Spinal cord (tissue), 10 donors: ENCODE measurements at places on chromosomes 1 and 21. TPM values are rescaled to one million over a fixed set of nuclear protein-coding genes. Genes with fewer than 3 reads are reported as not detected.

TTC22 gene
- polyA plus RNA-seq, result 2.0 TPM

DYRK3 gene
- polyA plus RNA-seq, result 8.3 TPM

KPRP gene
- not detected for polyA plus RNA-seq

CRNN gene
- not detected for polyA plus RNA-seq

MAD2L2 gene
- polyA plus RNA-seq, result 70.8 TPM

C1orf226 gene
- polyA plus RNA-seq, result 10.2 TPM
